ENCODE measurements at places on chromosomes 6 and 20.

- peak; percentile 22 for DNase-seq
These were observed 36.3 kb downstream of the RNF146 start for GRCh38 chr6:127302728-127303660.

DNA sequence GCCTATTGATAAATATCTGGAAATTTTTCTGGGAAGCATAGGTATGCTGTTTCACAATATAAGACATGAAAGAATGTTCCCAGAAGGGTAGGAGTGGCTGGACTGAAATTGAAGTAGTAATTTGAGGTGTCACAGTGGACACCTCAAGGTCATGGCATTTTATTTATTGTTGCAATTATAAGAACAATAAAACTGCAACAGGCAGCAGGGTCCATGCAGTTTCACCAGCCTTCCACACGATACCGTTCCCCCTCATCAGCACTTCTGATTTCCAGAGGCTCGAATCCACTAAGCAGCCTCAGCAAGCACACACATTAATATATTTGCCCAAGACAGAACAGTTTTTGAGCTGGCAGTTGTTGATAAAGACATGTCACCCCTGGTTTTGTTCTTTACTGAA is 1037.4 kb downstream of the KIF16B start:
- DNase-seq: no peak

DNA sequence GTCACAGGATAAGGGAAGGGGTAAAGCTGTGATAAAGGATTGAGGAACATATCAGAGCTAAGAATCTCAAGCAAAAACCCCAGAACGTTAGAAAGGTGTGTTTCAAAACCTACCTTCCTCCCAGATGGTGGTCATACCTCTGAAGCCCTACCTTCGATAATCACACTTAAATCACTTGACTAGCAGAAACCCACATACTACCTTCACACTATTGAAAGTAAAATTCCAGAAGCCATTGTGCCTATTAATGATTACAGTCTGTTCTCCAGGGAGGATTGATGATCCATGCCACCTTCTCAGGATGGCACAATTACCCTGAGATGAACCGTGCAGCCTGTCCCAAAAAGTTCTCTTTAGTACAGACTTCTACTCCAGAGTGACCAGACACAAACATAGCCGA is 72.3 kb upstream of the SOX4 start:
- no peak for DNase-seq

- DNase-seq: no peak
These were observed 10.2 kb downstream of the CASS4 start for GRCh38 chr20:56422076-56422823.

GRCh38 chr6:147390909-147391536 is 117.5 kb upstream of the SAMD5 start:
- DNase-seq: no peak

- DNase-seq: no peak
These were observed 72.2 kb upstream of the NAA20 start for GRCh38 chr20:19944772-19945459.

DNA sequence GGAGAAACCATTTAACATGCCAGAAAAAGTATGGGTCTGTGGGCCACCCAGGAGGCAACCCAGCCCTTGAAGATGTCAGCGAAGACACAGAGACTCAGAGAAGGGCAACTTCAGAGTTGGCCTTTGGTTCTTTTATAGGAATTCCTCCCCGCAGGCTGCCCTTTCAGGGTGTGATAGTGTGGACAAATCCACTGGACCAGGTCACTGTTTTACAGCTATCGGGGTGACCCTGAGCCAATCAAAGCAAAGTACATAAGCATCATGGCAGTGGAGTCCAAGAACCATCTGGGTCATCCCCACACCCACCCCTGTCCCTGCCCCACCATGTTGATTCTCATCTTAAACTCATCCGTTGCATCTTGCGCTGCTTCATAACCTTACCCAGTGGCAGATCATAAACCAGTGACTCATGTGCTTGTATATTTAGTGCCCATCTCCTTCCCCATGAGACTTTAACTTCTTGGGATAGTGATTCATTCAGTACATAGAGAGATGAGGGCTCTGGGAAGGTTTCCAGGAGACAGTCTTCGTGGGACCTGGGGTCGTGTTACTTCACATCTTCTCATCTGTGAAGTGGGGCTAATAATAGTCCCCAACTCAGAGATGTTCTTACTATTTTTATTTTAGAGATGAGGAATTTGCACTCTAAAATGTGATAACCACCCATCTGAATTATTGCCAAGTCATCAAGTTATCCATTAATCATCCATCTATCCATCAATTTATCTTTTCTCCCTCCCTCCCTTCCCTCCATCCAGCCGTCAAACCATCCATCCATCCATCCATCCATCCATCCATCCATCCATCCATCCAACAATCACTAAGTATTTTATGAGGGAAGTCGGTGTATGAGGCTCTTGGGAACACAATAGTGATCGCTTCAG is 51.0 kb downstream of the EDN3 start:
- DNase-seq: no peak

GRCh38 chr6:155040154-155040553 is 45.0 kb downstream of the TIAM2 start:
- no peak for DNase-seq

GRCh38 chr20:41352666-41353065 is 12.0 kb downstream of the LPIN3 start:
- DNase-seq: no peak
